ENCODE measurements at places on chromosomes 16 and 17.
A peak's percentile ranks its signal among the peaks of the same experiment; 100 is the strongest.

GRCh38 chr16:11333702-11334101 lies 11.6 kb upstream of the RMI2 start:
- no peak for DNase-seq

DNA sequence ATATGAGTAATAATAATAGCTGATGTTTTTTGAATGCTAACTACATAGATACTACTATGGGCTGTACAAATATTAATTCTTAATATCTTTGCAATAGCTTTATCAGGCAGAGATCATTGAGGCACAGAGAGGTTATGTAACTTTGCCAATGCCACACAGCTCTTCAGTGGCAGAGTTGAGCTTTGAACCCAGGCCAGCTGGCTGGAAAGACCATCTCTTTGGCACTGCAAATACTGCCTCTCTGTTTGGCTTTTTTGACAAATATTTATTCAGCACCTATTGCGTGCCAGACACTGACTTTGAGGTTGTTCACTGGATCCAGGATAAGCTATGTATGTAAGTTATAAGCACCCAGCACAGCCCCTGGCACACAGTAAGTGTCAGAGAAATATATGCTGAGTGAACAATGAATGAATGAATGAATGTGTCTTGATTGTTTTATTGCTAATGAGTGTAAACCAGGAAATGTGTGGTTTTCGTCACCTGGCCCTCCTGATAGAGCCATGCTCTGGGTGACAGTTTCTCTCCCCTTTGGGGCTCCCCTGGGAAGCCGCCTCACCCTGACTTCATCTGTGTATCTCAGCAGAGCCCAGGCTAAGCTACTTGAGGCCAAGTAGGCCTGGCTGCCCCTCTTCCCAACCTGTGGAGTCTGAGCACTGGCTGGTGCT lies 2.5 kb downstream of the AQP8 start:
- DNase-seq = no peak

DNA sequence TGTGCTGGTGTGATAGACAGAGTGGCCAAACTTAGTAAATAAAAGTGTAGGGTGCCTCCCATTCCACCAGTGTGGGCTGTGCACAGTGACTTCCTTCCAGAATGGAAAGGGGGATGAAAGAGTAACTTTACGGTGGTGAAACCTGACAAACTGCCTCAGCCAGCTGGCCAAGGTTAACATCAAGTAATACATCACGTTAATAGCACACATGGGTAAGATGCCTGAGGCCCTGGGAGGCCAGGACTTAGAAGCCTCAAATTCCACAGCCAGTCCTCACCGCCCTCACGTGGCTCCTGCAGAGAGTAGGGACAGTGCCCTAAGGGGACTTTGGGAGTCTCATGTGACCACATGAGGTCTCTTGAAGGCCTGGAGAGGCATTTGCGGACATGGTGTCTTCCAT lies 14.1 kb downstream of the RMI2 start:
- DNase-seq = no peak

DNA sequence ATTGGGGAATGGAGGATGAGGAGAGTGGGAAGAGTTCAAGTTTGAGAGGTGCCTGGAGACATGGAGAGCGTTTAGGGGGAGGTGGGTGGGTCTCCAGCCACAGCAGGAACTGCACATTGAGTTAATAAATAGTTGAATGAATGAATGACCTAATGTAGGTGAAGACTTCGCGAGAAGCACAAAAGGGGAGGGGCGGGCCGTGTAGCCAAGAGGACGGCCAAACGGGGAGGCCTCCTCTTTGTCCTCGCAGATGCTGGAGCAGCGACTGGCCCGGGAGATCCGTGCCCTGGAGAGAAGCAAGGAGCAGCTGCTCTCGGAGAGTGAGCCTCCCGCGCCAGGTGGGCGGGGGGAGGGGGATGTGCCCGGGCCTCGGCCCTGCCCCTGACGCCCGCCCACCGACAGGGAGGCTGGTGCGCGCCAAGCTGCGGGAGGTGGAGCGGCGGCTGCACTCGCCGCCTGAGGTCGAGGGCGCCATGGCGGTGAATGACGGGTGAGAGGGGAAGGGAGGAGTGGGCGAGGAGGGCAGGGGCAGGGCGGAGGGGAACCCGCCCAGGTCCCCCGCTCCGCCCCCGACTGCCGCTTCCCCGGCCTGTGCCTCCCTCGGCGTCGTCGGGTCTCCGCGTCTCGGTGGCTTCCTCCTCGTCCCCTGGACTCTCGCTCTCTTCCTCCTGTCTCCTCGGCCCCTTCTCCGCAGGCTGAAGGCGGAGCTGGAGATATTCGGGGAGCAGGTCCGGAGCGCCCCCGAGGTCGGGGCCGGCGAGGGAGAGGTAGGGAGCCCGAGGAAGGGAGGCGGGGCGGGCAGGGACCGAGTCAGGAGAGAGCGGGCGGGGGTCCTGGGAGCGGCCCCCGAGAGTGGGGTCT lies 12.9 kb downstream of the SYCE1L start:
- DNase-seq = peak; percentile 56

DNA sequence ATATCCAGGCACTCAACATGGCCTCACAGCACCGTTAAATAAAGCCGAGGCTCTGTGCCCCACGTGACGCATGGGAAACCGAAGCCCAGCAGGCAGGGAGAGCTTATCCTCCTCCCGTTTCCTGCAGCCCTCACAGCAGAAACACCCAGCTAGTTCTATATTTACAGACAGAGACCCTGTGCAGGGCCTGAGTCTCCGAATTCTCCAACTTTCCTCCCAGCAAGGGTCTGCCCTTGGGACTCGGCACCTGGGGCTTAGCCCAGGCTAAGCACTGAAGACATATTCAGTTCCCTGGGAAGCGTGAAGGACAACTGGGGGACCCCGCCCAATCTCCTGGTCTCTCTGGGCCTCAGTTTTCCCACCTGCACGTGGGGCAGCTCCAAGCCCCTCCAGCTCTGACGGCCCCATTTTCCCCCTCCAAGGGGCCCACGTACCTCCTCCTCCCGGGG lies 29.2 kb downstream of the TRPV3 start:
- no peak for DNase-seq

GRCh38 chr16:83810901-83811300 lies 3.1 kb downstream of the HSBP1 start:
- DNase-seq = no peak

GRCh38 chr16:62256406-62256805 lies 220.2 kb upstream of the CDH8 start:
- no peak for DNase-seq

DNA sequence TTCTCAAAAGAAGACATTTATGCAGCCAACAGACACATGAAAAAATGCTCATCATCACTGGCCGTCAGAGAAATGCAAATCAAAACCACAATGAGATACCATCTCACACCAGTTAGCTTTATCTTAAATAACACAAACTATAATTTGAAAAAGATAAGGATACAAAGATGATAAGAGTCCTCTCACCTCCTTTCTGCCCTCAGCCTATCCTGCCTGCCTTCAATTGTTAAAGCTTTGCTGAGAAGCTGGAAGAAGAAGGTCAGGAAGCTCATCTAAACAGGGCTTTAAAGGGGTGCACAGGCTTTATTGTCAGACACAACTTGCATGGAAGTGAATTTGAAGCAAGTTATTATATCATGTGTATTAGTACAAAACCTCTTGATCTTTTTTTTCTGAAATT lies 676.3 kb upstream of the GOT2 start:
- no peak for DNase-seq

- no peak for DNase-seq
These were observed 124.9 kb downstream of the RBFOX3 start for GRCh38 chr17:79485991-79486390.

- peak; percentile 39 for DNase-seq
These were observed 23.7 kb downstream of the CDH1 start for GRCh38 chr16:68760671-68761275.

GRCh38 chr17:47252209-47252608 lies 1.4 kb upstream of the ITGB3 start:
- DNase-seq = no peak

GRCh38 chr17:38663125-38663751 lies 11.5 kb downstream of the EPOP start:
- no peak for DNase-seq

DNA sequence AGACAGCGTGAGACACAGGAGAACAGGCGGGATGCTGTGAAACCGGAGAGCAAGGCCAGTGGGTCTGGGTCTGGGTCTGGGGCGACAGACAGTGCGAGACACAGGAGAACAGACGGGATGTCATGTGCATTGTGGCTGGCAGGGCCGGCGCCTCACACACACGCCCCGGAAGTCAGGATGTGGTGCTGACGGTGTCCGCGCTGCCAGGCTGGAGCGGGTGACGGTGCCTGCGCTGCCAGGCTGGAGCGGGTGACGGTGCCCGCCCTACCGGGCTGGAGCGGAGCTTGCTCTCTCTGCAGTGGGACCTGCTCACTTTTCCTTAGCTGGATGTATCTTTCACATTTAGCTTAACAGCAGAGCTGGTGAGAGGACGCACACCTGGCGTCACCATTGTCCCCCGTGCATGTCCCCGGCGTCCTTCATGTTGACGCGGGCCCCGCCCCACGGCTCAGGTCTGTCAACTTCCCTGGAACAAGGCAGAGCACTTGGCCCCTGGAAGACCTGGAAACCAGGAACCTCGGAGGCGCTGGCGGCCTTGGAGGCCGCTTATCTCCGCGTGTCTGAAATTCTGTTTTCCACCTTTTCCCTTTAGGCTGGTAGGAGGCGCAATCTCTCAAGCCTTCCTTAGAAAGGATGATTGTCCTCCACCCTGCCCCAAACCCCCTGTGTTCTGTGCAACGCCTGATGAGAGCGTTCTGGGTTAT lies 43.0 kb upstream of the ZNF750 start:
- peak; percentile 27 for DNase-seq

DNA sequence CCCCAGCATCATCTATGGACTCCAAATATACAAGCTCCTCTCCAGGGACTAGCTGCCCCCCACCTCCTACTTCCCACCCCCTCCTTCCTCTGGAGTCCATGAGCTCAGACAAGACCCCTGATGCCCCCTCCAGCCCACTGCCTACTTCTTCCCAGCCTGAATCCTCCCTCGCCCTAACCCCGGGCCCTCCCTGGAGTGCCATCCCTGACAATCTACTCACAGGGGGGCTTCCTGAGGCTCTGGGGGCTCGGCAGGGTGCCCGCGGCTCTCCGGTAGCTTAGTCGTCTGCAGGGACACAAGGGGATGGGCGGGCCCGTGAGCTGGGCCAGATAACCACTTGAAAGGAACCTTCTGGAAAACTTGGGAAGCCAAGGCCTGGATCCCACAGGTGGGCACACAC lies 15.1 kb downstream of the MPP3 start:
- no peak for DNase-seq

DNA sequence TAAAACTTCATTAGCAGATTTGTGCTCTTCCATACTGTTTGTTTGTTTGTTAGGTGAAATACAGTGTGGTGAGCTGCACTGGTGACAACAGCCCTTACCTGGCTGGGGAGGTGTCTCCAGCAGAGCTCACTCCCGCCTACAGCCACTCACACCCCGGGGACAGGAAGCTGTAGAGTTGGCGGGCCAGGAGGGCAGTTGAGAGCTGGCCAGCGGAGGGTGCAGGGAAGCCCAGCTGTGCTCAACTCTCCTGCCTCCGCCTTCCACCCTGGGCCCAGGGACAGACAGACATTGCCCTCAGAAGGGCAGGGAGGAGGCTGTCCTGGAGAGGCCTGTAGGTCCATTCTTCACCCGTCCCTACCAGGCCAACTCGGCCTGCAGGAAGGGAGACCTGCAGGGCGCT lies 48.6 kb upstream of the PVALEF start:
- DNase-seq = no peak

DNA sequence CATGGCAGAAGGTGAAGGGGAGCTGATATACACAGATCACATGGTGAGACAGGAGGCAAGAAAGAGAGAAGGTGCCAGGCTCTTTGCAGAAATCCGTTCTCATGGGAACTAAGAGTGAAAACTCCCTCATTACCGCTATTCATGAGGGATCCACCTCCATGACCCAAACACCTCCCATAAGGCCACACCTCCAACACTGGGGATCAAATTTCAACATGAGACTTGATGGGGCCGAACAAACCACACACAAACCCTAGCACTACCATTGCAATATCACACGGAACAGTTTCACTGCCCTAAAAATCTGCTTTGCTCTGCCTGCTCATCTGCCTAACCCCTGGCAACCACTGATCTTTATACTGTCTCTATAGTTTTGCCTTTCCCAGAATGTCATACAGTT lies 34.8 kb downstream of the C17orf67 start:
- no peak for DNase-seq

DNA sequence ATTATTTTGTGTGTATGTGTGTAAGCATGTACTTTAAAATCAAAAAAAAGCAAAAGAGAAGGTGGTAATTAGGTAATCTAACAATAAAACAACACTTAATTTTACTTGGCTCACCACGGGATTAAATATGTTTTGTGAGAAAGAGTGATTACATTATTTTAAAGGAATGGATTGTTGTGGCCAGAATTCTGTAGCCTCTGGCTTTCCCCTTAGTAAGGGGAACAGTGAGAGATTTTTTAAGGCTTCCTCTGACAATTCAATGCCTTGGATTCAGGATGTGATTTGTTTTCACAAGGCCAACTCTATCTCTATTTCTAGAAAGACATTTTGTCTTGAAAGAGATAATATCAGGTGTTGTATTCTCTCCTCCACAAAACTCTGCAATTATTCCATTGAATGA lies 560.3 kb upstream of the CDH8 start:
- DNase-seq = no peak

GRCh38 chr17:74680941-74681340 lies 31.8 kb downstream of the CD300LF start:
- DNase-seq = no peak

Data from activated CD4-positive, CD25-positive, alpha-beta regulatory T cell (primary cell).